HEK293T (cell line): ENCODE measurements at places on chromosomes 16 and 17.

- DNase-seq = no peak
These were observed 225.7 kb downstream of the CBLN1 start for GRCh38 chr16:49055824-49056545.

GRCh38 chr17:52841971-52842370, 683.5 kb upstream of the CA10 start:
- DNase-seq = no peak

GRCh38 chr17:13746404-13746803, 144.7 kb upstream of the HS3ST3A1 start:
- no peak for DNase-seq

DNA sequence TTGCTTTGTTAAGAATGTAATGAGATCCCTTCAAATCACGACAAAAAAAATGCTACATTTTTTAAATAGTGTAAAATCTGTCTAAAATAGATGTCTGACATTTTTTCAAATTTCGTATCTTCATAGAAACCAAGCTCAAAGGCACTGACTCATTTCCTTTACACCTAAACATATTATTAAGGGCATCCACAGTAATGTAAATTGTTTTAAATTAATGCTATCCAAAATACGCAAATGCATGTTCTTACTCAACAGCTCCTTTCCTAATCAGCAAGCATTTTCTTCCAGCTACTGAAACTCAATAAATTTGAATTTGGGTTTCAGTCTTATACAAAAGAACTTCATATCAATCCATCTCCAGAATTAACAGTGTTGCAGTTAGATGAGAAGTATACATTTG, 4.3 kb downstream of the C16orf87 start:
- no peak for DNase-seq

- no peak for DNase-seq
These were observed 39.2 kb upstream of the FAM20A start for GRCh38 chr17:68640242-68640989.

DNA sequence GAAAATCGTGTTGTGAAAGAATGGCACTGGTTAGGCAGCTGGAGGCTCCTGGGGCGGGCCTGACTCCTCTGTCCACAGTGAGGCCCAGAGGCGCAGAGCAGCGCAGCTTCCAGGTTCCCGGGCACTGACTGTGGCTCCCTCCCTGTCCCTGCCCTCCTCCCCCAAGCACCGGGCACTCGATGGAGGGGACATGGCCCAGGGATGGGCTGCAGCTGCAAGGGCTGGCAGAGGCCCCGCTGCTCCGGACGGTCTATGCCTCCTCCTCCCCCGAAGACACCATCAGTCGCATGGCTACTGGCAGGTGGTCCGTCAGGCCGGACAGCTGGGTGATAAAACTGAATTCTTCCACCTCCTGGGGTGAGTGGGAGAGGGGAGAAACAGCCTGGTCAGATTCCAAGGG, 50.1 kb downstream of the PRMT7 start:
- DNase-seq = no peak

GRCh38 chr16:89549007-89549700, 11.3 kb upstream of the RPL13 start:
- no peak for DNase-seq
